Esophagus mucosa (tissue), 1 donor: ENCODE measurements at places on chromosomes 3 and 15. TPM values are rescaled to one million over a fixed set of nuclear protein-coding genes. Genes with fewer than 3 reads are reported as not detected.

DNA sequence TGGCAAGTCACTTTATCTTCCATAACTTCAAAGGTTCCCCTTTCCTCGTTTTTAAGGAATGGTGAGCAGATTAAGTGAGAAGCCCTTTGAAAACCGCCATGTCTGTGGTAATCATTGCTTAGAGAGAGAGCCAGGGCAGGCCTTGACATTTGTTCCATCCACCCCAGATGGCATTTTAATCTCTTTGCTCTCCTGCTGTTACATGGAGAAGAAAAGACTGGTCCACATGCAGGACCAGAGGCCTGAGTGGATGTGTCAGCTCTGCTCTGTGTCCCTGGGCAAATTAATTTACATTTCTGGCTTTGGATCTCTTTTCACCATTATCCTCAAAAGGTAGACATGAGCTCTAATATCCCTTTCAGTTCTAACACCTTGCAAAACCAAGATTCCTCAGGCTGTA, 157.3 kb upstream of the LPP start:
- no peak for ATAC-seq

GRCh38 chr3:133742351-133743091, 3.7 kb upstream of the TF start:
- ATAC-seq = no peak

GRCh38 chr3:74347563-74348268, 266.7 kb downstream of the CNTN3 start:
- ATAC-seq = no peak

DNA sequence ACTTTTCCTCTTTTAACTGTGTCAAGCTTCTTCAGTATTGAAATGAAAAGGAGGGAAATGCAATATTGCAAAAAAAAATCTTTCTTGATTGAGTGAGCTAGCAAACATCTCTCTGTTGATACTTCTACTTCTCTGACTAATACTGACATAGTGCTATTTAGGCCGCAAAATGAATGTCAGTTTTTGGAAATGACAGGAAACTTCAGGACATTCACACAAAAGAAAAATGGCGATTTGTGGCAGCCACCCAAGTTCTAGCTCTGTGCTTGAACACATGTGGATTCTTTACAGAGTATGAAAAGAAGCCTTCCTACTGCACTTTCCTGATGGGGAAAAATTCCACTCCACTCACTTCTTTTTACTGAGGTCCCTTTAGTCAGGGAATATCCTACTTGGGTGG, 486.8 kb upstream of the ALCAM start:
- ATAC-seq = no peak

GRCh38 chr3:154684021-154684420, 254.0 kb upstream of the GPR149 start:
- no peak for ATAC-seq

The FBXW12 gene
- not detected for total RNA-seq

The CRABP1 gene
- not detected for total RNA-seq

The CCNB2 gene
- 27.0 TPM for total RNA-seq

The DPPA2 gene
- total RNA-seq = not detected

The TAGLN3 gene
- total RNA-seq = not detected

The UQCC5 gene
- 17.6 TPM for total RNA-seq
